ENCODE measurements at places on chromosomes 6 and 20. TPM values are rescaled to one million over a fixed set of nuclear protein-coding genes. Genes with fewer than 3 reads are reported as not detected.

The ZNF184 gene
- total RNA-seq, result 5.7 TPM

The SLC26A8 gene
- not detected for total RNA-seq

The KLC4 gene
- total RNA-seq, result 15.2 TPM

The OPN5 gene
- not detected for total RNA-seq

The IL22RA2 gene
- not detected for total RNA-seq

The SIRPD gene
- not detected for total RNA-seq

The SLC17A1 gene
- total RNA-seq, result not detected

The SPTLC3 gene
- 2.4 TPM for total RNA-seq

The HLA-A gene
- total RNA-seq, result 603 TPM

The HLA-DPB1 gene
- 4.9 TPM for total RNA-seq

The MOXD1 gene
- total RNA-seq, result 25.2 TPM

The SLC22A1 gene
- 0.44 TPM for total RNA-seq

Measured in placental pericyte (primary cell).